ENCODE measurements at places on chromosomes 3 and 15.
A peak's percentile ranks its signal among the peaks of the same experiment; 100 is the strongest.

GRCh38 chr15:40764629-40765103 lies 798 bp downstream of the GCHFR start:
- no peak for DNase-seq

GRCh38 chr3:45647148-45647619 lies 42.0 kb upstream of the SACM1L start:
- no peak for DNase-seq

GRCh38 chr3:188747489-188747888 lies 424.3 kb upstream of the TPRG1 start:
- no peak for DNase-seq

GRCh38 chr3:58065700-58066167 lies 57.5 kb downstream of the FLNB start:
- DNase-seq = no peak

GRCh38 chr3:70308760-70309159 lies 3.7 kb downstream of the MDFIC2 start:
- no peak for DNase-seq

- DNase-seq = no peak
Measured at GRCh38 chr15:40534371-40534770, 30.5 kb downstream of the CCDC32 start.

DNA sequence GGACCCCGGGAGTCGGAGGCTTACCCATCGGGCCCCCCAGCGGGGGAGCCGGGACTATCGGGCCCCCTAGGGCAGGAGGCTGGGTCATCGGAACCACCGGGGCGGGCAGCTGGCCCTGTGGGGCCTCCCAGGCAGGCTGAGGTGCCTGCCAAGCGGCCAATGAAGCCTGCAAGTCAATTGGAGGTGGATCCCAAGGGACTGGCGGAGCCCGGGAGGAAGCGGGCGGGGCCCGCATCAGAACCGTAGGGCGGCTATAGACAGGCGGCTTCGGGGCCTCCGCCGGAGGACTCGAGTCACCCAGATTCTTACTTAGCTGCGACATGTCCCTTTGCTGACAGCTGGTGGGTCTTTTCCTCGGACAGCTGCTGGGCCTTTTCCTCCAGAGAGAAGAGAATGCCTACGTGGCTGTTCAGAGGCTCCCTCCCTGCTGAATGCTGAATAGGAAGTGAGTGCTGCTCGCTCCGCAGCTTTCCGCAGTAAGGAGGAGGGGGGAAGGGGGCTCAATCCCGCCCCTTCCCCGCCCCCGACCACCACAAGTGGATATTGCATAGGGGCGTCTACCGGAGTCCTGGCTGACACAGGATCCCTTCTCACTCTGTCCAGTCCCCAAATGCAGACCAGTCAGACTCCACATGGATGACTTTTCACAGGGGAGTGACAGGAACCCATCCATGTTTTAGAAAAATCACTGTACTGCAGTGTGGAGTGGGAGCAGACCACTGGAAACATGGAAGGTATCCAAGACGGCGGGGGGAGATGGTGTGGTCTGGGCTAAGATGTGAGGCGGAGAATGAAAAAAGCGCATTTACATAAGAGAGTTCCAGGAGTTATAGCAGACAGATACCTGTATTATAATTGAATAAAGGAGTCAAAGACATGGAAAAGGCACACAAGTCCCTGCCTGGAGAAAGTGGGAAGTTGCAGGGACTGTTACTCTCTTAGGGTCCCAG lies at the start of gene MAGEL2:
MAGEL2 (minus strand) TSS at position 447 of the 950 bp plus-strand sequence; CDS start at position 322, 125 bp downstream.
- peak; percentile 44 for DNase-seq

- no peak for DNase-seq
Measured at GRCh38 chr15:58307313-58307961, 124.4 kb upstream of the LIPC start.

DNA sequence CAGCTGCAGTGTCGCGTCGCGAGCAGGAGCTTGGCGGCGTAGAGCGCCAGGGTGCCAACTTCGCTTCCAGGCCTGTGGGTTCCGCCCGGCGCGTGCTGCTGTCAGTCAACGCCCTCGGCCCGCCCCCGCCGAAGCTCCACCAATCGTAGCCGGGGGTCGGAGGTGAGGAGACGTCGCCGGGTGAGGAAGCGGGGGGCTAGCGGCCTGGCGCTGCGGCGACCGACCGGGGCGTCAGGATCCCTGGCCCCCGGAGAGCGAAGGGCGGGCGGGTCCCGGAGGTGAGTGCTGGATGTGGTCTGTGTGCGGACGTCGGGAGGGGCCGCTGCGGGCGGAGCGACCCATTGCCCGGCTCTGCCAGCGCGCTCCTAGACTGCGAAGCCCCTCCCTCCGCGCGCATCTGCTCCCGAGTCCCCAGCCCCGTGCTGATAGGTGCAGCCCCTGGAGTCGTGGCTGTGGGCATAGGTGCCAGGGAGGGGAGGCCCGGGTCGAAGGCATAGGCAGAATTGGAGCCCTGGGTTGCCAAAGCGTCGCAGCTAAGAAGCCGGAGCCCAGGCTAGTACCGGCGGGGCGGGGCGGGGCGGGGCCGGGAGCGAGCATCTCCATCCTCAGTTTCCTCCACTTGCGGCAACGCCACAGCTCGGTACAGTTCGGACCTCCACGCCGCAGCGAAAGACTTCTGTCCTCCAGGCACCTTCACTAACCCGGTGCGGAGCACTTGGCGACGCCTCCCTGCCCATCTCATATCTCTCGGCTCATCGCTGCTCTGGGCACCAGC lies at the start of gene NXPE3:
NXPE3 (plus strand) TSS at position 165 of the 775 bp plus-strand sequence. CDS start 6,386 bp downstream, outside the sequence.
- peak; percentile 55 for DNase-seq

DNA sequence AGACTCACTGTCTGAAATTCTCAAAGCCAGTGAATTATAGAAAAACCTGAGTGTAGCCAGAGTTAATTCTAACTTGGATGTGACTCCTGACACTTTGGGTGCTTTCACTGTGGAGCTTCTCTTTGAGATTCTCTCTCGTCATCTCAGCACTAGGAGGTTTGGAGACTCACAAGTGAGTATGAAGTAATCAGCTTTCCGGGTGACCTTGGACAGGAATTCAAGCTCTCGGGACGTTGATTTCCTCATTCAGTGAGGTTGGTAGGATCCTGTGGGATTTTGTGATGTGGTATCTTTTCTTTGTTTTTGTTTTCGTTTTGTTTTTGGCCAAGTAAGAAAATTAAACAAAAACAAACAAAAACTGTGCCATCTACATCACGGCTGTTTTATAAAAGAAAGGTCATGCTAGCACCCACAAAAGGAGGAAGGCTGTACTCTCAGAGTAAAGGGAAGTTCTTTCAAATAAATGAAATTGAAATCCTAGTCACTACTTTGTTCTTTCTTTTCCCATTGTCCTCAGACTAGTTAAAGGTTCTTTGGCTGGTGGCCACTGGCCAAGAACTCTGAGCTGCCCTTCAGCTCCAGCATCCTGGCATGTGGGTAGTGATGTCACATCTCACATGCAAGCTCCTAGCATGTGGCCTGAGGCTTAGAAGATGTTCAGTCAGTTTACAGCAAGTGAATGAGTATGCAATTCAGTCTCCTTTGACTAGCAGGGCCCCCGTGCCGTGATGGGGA lies 263.3 kb upstream of the TPM1 start:
- no peak for DNase-seq

- DNase-seq = no peak
Measured at GRCh38 chr3:14439501-14440167, 37.2 kb downstream of the SLC6A6 start.

GRCh38 chr3:170421111-170421641 lies 2.5 kb downstream of the CLDN11 start:
- DNase-seq = no peak

DNA sequence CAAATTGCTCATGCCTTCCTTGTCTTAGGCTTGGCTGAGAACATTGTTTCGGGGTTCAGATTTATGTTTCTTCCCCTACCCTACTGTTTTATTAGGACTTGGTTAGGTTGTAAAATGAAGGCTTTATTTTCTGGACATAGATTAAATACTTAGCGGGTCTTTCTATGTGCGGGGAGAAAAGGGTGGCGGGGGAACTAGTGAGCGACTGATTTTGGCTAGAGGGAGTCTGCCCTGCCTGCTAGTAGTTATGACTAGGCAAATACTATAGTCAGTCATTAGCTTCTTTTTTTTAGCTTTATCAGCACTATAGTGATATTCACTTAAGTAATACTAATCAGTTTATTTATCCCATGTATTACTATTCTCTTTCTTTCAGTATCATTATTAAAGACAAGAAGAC lies 3.6 kb downstream of the CADM2 start:
- DNase-seq = no peak

- DNase-seq = no peak
Measured at GRCh38 chr15:95715906-95716656, 614.4 kb upstream of the NR2F2 start.

GRCh38 chr3:182533394-182533793 lies 259.9 kb upstream of the ATP11B start:
- DNase-seq = no peak

- DNase-seq = no peak
Measured at GRCh38 chr15:92082006-92082843, 228.7 kb downstream of the SLCO3A1 start.

GRCh38 chr3:174270841-174271240 lies 588.3 kb upstream of the NAALADL2 start:
- DNase-seq = no peak

DNA sequence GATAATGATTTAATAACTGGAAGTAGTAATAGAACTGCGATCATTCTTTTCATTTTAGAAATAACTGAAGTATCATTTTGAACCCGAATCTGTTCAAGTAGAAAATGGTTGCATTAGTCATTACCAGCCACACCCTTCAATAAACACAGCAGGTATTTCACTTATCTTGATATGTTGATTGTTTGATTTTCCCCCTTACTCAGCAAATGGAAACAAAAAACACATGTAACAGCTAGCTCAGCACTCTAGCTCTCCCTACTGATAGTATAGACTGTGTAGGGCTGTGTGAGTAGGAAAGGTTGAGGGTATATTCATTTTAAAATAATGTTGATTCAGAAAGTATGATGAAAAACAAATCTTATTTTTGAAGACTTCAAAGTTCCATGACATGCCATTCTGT lies 1.1 kb upstream of the GPR149 start:
- DNase-seq = no peak

GRCh38 chr3:150555859-150556436 lies 9.4 kb downstream of the EIF2A start:
- DNase-seq = no peak

DNA sequence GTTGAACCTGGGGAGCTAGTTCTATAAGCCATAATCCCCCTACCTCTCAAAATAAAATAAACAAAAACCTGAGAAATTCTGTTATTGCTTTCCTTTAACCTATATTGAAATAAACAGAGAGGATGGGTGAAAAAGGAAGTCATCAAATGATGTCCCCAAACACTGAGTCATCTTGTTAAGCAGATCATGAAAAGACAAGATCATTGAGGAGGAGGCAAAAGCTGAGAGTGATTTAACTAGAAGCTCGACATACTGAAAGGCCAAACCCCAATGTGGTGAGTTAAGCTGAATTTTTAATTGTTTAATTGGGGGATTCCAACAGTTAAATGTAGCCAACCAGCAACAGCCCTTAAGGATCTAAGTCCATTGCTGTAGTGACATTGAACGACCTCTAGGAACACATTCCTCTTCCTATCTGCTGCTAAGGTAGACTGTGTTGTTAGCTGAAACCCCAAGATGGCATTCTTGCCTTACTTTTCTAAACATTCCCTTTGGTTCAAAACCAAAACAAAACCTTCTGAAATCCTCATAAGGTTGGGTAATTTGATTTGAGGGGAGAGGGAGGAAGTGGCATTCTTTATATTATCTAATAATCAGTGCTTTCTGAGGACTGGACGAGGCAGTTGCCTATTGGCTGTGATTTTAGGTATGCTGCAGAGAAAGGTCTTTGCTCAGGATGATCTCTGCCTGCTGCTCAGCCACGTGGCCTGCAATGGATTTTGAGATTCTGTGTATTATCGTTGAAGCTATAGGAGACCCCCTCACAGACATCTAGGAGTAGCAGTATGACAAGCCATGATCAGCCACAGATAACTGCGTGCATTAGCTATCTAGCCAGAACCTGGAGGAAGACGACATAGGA lies 62.7 kb upstream of the BNIP2 start:
- no peak for DNase-seq

- no peak for DNase-seq
Measured at GRCh38 chr3:122563717-122564025, 429 bp downstream of the PARP9 start.

- DNase-seq = no peak
Measured at GRCh38 chr15:60413231-60413824, 15.5 kb upstream of the ANXA2 start.

DNA sequence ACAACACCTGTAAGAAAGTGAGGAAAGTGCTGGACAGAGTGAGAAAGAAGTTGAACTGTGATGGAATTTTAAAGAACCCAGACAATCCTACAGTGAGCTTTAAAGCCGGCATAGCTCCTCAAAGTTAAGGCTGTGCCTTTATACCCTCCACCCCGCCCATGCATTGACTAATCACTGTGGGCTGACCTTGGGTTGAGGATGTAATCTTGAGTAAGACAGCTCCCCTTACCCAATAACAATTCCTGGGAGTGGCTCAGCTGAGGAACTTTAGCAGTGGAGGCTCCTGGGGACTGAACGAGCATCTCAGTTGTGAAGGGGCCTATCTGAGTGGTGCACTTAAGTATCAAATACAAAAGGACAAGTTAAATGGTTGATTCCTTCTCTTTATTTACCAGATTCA lies 35.7 kb upstream of the ZNF770 start:
- DNase-seq = no peak

- no peak for DNase-seq
Measured at GRCh38 chr15:88913017-88913849, at the start of gene MFGE8. MFGE8 (minus strand) TSS chr15:88913379; CDS start chr15:88913319, 60 bp downstream.

DNA sequence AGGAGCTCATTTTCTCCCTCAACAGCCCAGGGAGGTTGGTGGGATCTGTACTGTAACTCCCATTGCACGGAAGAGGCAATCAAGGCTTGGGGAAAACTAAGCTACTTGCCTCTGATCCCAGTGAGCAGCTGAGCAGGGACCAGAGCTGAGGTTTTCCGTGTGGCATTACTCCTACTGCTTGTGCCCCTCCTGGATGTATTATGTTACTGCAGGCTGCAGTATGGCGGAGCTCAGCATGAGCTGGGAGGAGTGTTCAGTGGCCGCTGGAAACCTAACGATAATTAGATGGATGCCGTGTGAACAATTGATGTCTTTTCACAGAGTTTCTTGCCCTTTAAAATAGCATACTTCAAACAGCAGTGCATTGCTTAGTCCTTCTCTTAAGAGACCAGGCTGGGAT lies 2.0 kb upstream of the TPRG1 start:
- peak; percentile 92 for DNase-seq

GRCh38 chr3:127182431-127182830 lies 10.5 kb upstream of the PRR23E start:
- no peak for DNase-seq

DNA sequence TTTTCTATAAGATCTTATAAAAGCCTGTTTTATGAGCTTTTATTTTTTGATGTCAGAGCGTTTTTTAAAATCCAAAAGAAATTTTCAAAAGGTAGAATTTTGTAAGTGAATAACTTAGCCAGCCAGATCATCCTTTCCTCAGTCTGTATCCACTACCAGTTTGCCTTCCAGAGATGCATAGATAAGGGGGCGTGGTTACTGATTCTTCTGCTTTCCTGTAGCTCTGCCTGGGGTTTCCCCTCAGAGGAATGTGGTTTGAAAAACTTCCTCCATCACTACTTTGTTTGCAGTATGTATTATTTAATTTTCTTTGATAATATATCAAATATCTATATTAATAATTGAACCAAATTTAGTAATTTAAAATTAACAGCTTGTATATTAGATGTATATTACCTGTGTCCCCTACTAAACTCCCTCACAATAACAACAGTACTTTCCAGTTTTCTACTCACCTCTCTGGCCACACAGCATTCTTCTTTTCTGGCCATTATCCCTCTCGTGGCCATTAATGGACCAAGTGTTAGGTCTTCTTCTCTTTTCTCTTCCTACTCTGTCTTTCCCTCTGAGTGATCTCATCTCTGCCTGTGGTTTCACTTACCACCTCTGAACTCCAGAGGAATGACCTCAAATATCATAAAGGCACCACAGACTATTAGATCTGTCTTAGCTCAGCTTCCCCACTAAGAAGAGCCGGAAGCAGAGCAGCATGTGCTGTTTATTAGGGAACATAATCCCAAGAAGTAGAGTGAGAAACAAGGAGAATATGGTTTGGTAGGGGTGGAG lies 239.7 kb downstream of the UBE2E2 start:
- no peak for DNase-seq

Measured in NCI-H1436 treated with DMSO at 0.1 percent for 48 hours (cell line).